ENCODE measurements at places on chromosomes 2 and 18.

GRCh38 chr2:71530641-71531332, 77.4 kb downstream of the DYSF start:
- no peak for DNase-seq

DNA sequence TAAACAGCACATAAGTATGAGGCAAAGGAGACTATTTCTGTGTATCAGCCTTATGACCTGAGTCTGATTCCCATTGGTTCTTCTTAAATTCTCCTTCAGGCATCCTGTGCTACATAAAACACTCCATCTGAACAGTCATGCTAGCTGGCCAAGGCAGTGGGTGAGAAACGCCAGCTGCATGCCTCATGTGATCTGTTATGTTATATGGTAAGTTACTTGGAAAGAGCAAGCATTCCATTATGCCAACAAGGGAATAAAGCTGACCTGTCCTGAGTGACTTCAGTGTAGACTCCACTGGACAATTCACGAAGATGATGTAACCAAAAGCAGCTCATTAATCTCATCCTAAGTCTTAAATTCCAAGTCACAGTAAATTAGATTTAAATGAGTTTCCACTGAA, 216.5 kb upstream of the FN1 start:
- no peak for DNase-seq

DNA sequence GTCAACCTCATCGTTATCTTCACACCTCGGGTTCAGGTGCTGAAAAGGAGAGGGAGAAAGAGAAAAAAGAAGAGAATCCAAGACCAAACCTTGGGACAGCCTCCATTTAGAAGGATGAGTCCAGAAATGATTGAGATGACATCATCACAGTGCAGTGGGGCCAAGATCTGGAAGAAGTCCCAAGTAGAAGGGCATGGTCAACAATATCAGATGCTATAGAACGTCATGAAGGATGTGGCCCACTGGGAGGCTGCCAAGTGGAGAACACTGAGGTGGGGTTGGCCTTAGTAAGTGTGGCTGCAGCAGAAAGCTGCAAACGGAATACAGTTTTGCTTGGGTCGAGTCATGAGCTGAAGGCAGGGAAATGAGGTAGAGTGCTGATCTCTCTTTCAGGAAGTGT, 91.1 kb upstream of the FZD7 start:
- no peak for DNase-seq

GRCh38 chr2:102030855-102031527, 39.2 kb downstream of the IL1R2 start:
- DNase-seq = no peak

DNA sequence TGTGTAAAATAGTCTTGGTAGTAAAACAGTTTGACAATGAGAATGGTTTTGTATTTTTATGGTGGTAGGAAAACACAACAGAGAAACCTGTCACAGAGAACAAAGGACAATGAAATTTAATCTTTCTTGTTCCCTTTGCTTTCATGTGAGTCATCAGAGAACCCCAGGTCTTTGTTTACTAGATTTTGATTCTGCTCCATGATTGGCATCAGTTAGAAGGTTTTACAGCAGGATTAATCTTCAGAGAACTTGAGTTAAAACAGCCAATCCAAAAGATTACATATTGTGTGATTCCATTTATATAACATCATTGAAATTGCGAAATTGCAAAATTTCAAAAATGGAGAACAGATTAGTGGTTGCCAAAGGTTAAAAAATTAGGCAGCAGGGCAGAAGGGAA, 2.5 kb downstream of the APLF start:
- DNase-seq = no peak

DNA sequence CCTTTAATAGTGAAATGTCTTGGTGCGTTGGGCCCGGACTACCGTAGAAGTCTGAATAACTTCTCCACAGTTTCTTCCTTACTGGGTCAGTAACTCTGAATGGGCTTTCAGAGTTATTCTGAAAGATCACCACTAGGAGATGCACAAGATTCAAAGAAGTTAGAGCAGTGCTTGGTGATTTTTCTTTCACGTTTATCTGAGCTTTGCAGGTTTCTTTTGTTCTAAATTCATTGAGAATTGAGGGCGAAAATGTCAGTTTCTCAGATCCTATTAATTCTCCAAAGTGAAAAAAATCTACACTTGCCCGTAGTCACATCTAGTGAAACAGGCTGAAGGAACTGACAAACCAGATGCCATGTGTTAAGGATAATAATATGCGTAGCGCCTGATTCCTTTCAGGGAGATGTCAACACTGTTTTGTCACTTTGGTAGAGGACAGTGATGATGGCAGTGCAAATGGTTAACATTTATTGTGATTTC, 70.1 kb downstream of the QPCT start:
- DNase-seq = no peak

DNA sequence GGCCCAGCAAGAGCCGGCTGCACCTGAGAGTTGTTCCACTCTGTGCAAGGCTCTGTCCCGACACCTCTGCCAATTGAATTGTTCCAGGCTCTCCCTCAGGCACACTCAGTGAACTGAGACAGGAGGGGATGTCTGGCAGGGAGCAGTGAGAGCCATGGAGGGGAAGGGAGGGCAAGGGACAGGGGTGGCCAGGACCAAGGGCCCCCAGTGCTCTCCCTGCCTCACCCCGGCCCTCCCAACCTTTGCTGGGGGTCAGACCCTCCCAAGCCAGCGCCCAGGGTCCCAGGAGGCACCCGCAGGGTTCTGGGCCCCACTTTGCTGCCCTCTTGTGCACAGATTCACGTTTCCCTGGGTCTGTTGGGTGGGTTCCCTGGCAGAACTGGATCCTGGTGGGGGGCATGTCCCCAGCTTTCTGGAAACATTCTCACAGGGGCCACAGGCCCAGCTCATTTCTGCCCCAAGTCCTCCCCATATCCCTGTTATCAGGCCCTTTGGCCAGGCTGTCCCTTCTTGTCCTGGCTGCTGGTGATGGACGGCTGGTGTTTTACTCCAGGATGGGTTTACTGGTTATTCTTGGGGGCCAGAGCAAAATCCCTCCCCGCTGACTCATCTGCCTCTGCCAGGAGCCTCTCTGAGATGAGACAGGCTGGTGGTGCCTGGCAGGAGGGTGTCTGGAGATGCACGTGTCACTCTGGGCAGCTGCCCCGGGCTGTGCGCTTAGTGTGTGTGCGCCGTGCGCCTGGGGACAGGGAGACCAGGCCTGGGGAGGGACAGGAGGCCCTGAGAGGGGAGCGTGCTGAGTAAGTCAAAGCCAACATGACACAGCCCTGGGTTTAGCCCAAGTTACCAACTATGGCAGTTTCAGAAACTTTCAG, 136.5 kb upstream of the CTDP1 start:
- no peak for DNase-seq

GRCh38 chr2:134177351-134177931, 76.4 kb upstream of the MGAT5 start:
- no peak for DNase-seq

DNA sequence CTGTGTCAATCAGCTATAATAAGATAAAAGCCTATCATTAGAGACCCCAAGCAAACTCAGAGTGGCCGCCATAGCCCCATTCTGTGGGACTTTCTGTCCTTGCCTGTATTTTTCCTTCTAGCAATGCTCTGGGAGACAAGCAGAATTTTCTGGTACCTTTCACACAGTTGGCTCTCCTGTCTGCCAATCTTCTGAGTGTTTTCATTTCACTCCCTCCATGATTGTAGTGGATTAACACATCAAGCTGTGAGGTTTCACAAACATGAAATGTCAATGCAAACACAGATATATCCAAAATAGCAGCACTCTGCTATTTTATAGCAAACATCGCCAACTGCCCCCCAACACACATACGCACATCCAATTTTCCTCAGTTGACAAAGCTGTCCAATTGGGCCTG, 64.9 kb downstream of the C1D start:
- no peak for DNase-seq

DNA sequence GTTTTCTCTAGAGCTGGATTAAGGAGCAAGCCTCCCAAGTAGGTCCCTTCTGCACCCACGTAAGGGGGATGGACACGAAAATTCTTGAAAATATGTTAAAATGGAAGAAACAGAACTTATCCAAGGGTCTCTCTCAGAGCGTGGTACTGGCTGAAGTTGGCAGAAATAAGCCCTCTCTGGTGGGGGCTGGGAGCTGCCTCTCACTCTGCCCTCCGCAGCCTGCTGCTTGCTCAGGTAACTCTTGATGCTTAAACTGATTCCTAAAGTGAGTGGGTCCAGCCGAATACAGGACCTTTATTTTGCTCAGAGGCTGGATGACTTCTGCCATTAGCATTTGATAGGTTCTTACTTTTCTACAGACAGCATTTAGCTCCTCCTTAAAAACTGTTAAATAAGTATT, 78.1 kb downstream of the SPHKAP start:
- no peak for DNase-seq

DNA sequence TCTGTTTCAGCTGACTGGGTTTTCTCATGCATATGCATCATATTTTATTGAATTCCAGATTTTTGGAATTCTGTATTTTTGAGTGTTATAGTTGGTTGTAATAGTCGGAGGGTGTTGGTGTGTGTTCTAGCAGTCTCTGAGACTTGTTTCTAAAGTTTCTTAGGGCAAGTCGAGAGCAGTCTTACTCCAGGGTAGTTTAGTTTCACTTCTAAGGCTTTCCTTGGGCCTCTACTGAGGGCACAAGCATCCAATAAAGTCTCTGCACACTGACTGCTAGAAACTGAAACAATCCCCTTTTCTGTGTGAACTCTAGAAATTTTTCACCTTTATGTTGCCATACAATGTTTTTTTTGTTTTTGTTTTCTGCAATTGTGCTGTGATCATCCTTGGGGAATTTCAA, 663.7 kb upstream of the LRATD1 start:
- no peak for DNase-seq

All from caudate nucleus (tissue), 63 donors.